ENCODE measurements at places on chromosomes 12 and 14.

DNA sequence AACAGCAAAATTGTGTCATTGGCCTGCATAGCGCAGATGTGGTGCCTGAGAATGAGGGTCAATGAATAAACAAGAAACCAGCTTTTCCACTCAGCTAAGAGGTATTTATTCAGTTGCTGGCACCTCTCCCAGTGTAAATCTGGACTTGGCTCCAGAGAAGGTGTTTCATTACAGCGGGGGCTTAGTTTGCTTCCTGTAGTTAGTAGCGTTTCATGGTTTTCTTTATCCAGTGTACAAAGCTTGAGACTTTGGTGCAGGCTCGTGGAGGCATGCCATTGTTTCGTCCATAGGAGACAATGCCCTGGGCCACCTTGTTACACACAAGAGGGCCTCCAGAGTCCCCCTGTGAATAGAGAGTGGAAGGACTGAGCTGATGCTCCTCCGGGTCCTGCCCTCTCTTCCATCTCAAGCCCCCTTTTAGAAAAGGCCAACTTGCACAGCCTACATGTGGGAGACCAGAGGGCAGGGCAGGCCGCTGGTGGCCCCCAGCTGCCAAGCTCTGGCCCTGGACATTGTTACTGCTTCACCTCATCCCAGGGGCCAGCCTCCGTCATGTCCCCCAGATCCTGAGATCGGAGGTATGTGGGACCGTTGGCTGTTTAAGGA, 3.0 kb downstream of the GZMB start:
- DNase-seq, result no peak

DNA sequence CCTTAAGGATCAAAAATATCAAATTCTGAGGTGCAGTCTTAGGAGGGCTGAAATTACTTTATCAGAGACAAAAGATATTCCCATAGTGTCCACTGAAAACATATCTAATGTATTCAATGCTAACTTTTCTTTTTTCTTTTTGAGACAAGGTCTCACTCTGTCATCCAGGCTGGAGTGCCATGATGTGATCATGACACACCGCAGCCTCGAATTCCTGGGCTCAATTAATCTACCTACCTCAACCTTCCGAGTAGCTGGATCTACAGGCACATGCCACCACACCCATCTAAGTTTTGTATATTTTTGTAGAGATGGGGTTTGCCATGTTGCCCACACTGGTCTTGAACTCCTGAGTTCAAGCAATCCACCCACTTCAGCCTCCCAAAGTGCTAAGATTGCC, 68.3 kb downstream of the ZC3H14 start:
- no peak for DNase-seq

DNA sequence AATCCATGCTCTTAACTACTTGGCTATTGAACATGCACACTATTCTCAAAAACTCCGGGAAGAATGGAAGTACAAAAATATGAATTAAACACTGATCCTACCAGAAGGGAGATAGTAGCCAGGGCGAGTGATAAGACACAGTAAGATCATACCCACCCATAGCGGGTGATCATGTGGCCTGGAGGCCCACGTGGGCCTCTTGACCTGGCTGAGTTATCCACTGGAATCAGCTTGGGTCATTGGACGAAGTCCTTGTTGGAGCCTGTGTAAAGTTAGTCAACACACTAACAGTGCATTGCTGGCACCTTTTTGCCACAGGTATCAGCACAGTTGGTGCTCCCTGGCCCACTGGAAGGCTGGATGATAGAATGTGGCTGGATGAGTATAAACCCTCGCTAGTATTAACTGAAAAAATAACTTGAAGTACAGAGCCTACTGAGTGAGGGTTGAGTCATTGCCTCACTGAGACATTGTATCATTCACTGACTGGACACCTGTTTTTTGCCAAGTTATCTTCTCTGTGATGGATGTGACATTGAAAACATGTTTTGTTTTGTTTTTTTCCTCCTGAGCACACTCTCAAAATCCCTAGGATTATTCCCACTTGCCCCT, 149.2 kb upstream of the FUT8 start:
- DNase-seq, result no peak

GRCh38 chr14:47365233-47365632, 310.2 kb downstream of the MDGA2 start:
- DNase-seq, result no peak

GRCh38 chr12:568486-568885, 94.8 kb downstream of the NINJ2 start:
- no peak for DNase-seq

DNA sequence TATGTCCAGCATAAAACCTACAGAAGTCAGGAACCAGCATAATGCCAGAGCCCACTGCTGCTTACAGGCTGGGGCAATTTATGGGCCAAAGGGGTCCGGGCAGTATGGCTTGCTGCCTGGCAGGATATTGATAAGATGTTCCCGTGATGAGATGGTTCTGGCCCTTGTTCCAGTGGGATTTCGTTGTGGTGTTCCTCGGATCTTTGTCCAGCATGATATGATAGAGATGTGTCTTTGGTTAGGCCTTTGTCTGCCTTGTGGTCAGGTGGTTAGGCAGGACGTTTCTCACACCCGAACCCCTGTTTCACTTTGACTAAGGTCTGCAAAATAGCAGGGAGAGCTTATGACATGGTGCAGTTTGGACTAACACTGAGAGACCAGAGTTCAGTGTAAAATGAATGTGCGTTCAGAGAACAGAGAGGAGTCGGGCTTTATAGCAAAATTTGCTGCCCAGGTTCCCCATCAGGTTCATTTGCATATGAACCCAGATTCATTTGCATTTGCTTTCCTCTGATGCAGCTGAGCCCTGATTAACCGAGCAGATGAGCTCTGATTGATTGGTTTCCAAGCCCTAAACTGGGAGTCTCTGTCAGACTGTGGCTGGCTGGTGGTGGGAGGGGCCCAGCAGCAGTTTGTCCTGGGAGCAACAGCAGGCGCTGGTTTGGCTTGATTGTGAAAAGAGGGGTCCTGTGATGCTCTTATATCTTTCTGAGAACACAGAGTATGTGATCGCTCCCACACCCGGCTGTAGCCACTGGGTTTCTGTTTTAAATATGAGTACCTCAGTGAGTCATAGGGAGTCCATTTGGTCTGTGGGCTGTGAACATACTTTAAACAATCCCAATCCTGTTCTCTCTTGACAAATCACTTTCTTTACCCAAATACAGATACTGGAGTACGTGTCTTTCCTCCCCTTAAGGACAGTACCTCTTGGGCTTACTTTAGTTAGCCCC, 156.3 kb upstream of the PZP start:
- no peak for DNase-seq

- DNase-seq, result no peak
Measured at GRCh38 chr12:1054117-1054870, 63.3 kb downstream of the ERC1 start.

- DNase-seq, result no peak
Measured at GRCh38 chr14:77848031-77848430, 48.1 kb downstream of the ADCK1 start.

DNA sequence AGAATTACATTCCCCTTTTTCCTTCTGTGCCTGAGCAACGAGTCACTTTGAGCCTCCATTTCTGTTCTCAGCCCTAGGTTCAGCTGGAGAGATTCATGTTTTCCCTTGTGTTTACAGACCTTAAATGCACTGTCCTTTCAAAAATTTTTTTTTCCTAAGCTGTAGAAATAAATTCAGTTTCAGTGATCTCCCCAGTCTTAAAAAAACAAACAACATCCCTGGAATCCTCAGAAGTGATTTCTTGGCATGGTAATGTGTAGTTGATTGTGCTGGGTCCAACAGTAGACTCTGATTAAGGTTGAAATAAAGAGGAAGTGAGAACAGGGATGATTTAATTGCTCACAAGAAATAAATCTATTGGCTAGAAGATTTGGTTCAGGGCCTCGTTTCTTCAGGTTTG, 89.3 kb downstream of the NTN4 start:
- no peak for DNase-seq

DNA sequence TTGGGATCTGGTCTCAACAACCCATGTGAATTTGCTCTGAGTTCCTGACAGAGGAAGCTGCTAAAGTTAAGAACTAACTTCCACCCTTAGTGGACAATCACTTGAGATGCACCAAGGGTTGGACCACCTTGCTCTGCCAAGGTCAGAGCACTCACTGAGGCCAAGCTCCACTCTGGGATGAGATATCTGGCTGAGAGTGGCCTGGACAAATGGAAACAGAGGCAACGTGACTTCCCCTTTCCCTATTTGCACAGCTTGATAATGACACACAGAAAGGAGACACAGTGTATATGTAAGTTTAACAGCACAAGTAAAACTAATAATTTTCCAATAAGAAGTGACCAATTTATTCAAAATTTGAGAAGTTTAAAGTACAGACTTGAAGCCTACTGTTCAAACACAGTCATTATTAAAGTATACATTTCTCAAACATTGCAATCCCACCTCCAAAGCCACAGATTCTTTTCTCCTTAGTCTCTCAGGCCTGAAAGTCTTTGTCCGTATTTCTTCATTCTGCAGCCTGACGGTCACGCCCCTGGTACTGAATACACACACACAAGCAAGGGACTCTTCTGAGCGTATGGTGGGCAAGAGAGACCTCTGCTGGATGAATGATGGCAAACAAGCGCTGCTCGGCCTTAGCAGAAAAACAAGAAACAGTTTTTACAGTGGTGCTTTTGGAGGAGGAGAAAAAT, 28.6 kb downstream of the TMEM30B start:
- DNase-seq, result peak; percentile 12

DNA sequence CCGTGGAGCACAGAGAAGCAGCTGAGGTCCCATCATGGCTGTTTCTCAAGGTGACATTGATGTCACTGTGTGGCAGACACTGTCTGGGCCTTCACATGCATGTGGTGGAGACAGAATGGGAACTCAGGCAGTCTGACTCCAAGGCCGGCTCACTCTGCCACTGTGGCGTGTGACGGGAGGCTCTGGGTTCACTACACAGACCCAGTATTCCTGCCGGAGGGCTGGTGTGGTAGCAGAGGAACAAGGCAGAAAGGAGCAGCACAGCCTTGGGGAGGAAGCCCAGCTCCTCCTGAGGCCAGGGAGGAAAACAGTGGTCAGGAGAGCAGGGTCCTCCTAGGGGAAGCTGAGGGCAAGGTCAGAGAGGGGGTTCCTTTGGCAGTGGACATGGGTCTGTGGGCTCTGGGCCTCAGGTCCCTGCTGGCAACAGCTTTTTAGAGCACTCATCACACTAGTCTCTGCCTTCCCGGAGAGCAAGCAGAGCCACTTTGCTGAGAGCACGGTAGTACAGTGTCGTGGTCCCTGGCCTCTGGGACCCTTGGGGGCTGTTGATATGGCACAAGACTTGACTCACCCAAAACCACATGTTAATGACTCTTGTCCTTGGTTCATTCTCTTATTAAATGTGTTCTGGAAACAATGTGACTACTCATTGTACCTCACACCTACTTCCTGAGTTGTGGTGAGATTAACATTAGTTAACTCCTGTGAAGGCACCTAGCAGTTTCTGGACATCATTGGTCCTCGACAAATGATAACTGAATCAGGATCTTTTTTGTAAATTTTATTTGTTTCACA, 21.3 kb downstream of the DCAF4 start:
- no peak for DNase-seq

DNA sequence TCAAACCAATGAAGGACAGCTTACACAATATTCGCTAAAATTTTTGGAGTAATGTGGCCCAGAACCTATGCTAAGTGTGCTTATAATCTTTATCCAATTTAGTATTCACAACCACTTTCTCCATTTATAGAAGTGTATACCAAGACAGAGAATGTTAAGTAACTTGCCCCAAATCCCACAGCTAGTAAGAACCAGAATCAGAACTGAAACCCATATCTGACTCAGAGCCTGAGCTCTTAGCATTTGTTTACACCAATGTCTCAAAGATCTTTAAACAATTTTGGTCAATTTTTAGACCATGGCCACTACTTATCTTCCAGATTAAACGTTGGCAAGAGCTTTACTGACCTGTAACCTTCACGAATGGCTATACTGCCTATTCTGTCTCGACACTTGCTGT, 53.0 kb downstream of the PAPLN start:
- DNase-seq, result no peak

DNA sequence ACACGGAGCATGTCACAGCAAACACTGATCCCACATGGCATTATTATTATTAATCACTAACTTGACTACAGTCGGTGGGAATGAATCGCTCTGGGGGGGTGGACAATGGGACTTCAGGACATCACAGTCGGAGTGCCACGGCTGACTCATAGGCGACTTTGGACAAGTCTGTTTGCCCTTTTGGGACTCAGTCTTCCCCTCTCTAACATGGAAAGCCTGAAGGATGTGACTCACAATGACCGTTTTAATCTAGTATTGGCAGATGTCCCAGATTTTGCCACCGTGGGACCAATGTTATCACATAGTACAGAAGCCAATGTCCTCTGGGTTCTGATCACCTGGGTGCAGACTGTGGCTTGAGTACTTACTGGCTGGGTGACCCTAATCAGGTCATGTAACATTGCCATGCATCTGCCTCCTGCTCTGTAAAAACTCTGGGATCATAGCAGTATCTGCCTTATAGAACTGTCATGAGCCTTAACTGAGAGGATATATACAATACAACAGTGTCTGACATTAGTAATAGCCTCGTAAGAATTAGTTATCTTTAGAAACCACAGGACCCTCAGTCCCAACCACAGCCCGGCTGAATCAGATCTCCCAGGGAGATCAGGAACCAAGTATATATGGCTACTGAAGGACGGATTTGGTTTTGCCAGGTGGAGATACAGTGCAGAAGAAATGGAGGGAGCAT, 362.6 kb downstream of the BCL11B start:
- DNase-seq, result no peak

GRCh38 chr14:55127460-55127951, 1.5 kb upstream of the LGALS3 start:
- DNase-seq, result no peak

GRCh38 chr14:51682411-51682810, 30.7 kb downstream of the FRMD6 start:
- DNase-seq, result no peak

DNA sequence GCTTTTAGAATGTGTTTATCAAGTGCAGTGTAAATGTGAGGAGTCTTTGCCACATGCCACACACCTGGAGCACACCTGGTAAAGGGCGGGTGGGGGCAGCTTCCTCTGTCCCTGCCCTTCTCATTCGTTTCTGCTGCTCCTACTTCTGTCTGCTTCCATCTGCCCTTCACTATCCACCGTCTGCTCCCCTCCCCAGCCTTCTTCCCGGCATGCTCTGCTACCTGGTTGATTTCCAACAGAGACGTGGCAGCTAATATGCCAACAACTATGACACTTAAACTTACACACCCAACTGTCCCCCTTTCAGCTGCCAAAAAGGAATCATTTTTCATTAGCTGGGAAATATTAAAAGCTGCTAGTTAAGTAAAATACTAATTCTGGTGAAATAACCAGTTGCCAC, 9.1 kb upstream of the CARMIL3 start:
- no peak for DNase-seq

All from activated CD8-positive, alpha-beta memory T cell treated with anti-CD3 and anti-CD28 coated beads for 4 hours (primary cell).